Calu3 (cell line): ENCODE measurements at places on chromosomes 7 and 10. TPM values are rescaled to one million over a fixed set of nuclear protein-coding genes. Genes with fewer than 3 reads are reported as not detected.

- peak; percentile 97 for DNase-seq
These were observed at the start of gene ZNF775 for GRCh38 chr7:150378853-150379440. TSS of gene ZNF775 (plus strand) at chr7:150379330. CDS start at chr7:150388471, 9,141 bp downstream.

DNA sequence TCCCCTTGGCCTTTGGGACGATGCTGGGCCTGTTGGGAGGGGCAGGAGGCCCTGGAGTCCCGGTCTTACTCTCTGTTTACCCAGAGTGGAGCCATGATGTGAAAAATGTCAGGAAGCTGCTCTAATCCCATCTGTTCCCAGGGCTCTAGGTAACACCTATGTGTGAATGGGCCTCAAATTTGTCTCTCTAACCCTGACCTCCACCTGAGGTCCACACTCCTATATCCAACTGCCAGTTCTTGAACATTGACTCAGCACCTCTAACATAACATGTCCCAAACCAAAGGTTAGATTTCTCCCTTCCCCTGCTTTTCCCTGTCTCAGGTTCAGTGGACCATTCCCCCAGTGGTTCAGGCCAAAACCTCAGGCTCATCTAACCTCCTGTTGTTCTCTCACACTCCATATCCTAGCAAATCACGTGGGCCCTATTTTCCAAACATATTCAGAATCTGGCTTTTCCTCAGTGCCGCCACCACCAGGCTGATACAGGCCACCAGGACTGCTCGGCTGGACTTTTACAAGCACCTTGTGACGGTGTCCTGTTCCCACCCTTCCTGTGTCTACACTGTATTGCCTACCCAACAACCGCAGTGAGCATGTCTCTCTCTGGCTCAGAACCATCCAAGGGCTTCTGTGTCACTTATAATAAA is 130.6 kb downstream of the ATXN7L1 start:
- DNase-seq: no peak

GRCh38 chr7:131489881-131490280 is 66.5 kb downstream of the PODXL start:
- DNase-seq: no peak

GRCh38 chr10:53638006-53638405 is 865.4 kb upstream of the MBL2 start:
- no peak for DNase-seq

GRCh38 chr7:105776068-105776790 is 100.2 kb downstream of the ATXN7L1 start:
- DNase-seq: peak; percentile 18

The AMZ1 gene
- 0.12 and 0.44 TPM in 2 replicates for total RNA-seq
